ENCODE measurements at places on chromosomes 1 and 21.

GRCh38 chr1:213371847-213372619 lies 321.0 kb downstream of the RPS6KC1 start:
- no peak for DNase-seq

DNA sequence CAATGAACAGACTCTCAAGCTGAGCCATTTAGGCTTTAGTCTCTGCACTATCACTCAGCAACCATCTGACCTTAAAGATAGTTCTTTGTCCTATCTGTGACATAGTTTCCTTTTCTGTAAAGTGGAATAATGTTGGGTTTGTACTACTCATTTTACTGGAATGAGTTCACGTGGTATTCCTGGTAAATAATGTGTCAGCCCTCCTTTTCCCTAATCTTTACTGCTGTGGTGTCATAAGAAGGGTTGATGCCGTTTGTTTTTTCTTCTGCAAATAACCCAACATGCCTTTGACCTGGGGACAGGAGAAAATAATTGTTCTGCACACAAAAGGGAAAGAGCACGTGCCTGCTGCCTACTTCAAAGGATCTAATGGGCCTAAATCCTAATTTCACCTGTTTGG lies 297.8 kb downstream of the BRINP3 start:
- no peak for DNase-seq

- no peak for DNase-seq
Observed at GRCh38 chr1:11712285-11712684, 20.8 kb downstream of the DRAXIN start.

DNA sequence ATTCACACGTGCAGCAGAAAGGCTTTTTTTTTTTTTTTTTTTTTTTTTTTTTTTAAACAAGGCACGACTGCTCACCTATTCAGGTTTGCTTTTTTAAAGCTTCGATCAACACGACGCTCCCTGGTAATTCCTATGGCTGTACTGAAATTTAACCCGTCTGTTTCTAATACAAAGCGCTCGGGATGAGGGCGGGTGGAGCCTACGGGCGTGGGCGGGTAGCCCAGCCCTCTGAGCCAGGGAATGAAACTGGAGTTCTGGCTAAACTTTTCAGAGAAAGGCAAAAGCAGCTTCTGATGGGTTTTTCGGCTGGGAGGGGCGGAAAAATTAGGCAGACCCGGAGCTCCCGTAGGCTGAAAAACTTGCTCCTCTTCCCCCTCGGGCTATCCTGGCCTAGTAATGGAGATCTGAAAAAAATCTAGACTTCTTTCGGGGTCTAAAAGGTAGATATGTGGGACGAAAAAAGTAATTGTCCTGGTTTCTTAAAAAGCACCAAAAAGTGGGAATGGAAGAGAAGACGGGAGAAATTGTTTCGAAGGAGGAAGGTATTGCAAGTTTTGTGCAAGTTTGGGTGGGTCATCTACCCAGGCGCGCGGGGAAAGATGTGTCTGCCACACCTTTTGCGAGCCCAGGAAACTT lies 7.4 kb downstream of the NR5A2 start:
- DNase-seq: no peak

DNA sequence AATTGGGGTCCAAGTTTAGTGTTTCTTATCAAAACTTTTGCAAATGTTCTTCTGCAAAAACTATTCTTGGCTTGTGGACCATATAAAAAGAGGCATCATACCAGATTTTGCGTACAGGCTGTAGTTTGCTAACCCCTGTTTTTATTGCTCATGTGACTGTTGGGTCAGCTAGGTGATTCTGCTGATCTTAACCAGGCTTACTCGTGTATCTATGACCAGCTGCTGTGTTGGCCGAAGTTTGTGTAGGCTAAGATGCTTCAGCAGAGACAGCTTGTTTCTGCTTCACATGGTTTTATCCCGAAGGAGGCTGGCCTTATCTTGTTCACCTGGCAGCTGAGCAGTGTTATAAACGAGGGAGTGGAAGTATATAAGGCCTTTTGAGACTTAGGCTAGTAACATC lies 38.2 kb downstream of the POU2F1 start:
- DNase-seq: no peak

DNA sequence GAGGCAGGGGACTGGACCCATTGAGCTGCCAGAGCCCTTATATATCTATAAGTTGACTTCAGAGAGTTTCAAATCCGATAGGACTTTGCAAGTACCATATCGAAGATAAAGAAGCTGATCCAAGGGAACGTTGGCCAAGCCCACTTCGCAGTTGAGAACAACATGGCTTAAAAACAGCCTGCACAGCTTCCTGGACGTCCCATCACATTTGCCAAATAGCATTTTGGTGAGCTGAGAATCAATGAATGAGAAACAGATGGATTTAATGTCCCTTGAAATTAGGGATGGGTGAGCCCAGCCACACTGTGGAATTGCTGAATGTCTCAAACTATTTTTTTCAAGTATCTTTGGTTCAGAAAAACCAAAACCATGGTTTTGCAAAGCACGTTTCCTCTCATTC lies 64.8 kb downstream of the KCNJ15 start:
- DNase-seq: no peak

- no peak for DNase-seq
Observed at GRCh38 chr1:246417813-246418564, 89.1 kb downstream of the SMYD3 start.

DNA sequence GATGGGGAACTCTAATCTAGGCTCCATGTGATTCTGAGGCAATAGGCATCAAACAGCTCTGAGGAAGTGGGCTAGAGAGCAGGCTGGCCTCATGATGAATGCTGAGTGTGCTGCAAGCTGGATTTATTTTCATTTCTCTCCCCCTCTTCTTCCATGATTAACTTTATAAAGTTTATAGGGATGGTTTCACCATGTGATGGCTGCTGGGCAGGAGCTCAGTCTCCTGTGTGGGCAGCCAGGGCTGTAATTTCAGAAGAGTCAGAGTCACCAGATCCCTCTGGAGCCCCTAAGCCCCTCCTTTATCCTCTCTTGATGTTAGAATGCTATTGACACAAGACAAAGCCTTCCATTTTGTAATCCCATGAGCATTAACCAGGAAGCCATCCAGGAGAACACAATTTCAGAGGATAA lies 143.6 kb downstream of the CNIH3 start:
- DNase-seq: no peak

DNA sequence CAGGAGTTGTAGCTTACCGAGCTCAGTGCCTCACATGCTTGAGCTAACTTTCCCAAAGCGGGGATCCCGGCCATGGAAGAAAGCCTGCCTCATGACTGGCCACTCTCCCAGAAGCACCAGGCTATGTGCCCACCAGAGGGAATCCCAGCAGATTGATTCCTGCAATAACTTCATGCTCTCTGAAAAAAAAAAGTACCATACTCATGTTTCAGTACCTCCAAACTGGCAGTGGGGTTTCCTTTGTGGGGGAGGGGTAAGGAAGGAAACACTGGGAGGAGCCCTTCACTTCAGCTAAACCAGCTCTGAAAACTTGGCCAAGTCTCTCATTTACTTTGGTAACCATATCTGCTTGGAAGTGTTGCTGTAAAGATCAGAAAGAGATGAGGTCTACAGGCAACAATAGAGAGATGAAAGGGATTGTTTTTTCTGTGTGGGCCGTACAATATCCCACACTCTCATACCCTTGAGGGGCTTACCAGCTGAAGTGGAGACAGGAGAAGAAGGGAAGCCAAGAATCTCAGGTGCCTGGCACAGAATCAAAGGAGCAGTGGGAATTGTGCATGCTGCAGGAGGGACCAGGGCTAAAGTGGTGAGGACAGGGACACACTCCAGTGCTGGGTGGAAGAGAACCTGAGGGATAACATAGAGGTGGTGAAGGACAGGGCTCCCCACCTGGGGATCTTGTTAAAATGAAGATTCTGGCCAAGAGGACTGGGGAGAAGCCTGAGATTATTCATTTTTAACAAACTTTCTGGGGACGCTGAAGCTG lies 42.4 kb upstream of the TACSTD2 start:
- no peak for DNase-seq

DNA sequence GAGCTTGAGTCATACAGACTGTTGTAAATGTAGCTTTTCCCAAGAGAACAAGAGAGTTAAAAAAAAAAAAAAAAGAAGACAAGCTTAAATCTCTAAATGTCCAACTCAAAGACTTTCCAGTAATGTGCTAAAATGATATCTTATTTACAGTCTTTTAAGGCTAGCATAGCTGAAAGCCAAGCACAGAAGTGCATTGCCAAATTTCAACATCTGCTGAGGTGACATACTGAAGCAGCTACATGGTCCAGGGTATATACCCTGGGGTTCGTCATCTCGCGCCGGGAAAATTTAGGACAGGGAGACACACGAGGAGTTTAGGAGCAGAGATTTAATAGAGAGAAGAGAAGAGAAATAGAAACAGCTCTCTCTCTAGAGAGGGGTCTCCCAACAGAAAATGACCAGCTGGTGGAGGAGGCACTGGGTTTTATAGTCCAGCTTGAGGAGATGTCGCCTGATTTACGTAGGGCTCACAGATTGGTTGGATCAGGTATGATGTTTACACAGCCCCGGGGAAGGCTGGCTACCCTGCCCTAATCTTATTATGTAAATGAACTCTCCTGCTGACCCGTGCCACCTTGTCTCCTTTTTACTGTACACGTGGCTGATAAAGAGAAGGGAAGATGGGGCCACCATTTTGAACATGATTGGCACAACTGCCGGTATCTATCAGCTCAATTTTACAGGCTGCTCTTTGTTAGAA lies 172.7 kb downstream of the TRIM33 start:
- DNase-seq: no peak

DNA sequence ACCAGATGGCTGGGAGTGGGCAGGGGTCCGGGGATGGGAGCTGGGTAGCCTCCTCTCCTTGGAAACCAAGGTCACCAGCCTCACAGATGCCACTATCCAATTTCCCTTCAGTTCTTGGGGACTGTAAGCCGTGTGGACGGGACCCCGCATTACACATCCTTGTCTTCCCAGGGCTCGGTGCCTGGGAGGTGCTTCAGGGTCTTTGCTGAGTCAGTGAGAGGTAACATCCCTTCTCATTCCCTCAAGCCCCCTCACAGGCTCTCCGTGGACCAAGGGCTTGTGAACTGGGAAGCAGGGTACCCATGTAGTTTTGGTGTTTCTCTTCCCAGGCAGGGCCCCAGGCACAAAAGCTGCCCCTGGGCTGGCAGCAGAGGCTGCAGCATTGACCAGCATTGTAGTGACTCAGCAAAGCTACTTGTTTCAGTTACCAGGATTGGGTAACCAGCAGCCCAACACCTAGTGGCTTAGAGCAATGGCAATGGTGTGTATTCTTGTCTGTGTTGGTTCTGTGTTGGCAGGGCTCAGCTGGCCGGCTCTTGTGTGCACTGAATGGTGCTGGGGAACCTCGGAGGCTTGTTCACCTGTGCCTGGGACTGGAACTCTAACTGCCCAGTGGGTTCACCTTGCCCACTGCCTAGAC lies 24.6 kb upstream of the PCBP3 start:
- no peak for DNase-seq

DNA sequence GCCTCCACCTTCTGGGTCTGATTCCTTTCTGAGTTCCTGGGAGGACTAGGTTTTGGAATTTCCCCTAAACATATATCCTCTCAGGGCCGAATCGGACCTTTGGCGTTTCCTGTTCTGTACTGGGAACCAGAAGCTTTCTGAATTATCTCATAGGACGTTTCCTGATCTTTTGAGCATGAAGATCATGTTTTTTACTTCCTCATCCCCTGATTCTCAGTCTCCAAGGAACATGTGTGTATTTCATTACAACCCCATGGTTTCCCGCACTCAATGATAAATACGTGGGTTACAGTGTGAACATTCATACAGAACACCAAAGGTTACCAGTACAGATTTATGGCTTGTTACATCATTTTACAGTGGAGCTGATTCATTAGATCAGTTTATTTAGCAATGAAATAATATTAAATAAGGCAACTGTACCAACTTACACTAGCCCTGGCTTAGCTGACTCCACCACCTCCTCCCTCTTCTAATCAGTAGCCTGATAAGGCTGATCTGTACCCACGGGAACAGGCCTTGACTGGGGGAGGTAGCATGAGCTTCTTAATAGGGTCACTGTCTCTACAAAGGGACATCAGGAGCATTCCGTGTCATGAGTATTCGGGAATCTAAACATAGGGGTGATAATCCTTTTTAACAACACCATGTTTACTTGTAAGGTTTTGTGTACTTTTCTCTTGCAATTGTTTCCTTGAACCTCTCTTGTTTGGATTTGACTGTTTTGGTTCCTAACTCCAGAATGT lies 57.8 kb upstream of the ERRFI1 start:
- no peak for DNase-seq

- no peak for DNase-seq
Observed at GRCh38 chr1:160354388-160354985, 11.3 kb downstream of the NCSTN start.

DNA sequence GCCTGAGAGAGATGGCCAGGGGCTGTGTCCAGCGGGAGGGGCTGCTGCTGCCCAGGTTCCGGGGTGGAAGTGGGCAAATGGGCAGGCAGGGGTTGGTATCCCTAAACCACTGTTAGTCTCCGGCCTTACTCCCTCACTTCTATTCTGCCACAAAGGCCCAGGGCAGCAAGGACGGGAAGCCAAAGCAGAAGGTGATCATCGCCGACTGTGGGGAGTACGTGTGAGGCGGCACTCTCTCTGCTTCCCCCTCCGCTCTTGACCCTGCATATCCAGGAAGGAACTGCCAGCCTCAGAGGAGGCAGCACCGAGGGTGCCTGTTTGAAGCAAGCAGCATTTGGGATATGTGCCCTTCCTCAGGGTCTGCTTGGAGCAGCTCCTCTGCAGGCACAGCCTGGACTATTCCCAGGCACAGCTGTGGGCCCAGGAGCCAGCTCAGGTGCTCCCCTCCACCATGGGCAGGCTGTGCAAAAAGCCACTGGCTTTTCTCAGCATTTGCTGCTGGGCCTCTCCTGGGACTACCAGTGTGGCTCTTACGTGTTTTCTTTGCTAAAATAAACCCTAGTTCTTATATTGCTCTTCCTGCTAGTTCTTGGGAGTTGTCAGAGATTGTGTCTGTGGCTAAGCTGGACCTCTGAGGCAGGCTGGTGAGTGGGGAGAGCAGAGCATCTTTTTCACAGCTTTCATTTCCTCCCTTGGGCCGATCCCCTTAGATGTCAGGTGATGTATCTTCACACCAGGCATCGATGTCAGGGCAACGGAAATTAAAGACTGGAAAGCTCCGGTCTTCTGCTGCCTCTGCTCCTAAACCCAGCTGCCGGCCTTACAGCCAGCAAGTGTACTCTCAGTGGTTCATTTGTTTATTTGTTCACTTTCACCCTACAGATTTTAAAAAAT lies 14.7 kb downstream of the PPIE start:
- DNase-seq: no peak

DNA sequence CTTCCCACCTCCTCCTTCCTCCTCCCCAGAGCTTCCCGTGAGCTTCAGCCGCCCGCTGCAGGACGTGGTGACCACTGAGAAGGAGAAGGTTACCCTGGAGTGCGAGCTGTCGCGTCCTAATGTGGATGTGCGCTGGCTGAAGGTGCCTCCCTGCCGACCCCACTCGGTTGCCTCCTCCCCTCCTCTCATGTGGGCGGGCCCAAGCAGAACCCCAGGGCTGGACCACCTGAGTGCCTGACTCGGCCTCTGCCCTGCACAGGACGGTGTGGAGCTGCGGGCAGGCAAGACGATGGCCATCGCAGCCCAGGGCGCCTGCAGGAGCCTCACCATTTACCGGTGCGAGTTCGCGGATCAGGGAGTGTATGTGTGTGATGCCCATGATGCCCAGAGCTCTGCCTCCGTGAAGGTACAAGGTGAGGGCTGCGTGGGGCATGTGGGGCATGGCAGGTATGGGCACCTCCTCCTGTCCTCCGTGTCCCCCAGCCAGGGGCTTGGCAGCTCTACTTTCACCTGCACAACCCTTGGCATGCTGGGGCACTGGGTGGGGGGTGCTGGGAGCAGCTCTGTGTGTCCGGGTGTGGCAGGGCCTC lies 69.2 kb downstream of the OBSCN start:
- no peak for DNase-seq

Data from stimulated activated CD8-positive, alpha-beta memory T cell treated with anti-CD3 and anti-CD28 coated beads, Interleukin-4, amount 100 ng/mL, for 1 hour (primary cell).